ENCODE measurements at places on chromosomes 13 and 19.

GRCh38 chr13:97112446-97113152 lies 109.5 kb upstream of the MBNL2 start:
- DNase-seq, result no peak

DNA sequence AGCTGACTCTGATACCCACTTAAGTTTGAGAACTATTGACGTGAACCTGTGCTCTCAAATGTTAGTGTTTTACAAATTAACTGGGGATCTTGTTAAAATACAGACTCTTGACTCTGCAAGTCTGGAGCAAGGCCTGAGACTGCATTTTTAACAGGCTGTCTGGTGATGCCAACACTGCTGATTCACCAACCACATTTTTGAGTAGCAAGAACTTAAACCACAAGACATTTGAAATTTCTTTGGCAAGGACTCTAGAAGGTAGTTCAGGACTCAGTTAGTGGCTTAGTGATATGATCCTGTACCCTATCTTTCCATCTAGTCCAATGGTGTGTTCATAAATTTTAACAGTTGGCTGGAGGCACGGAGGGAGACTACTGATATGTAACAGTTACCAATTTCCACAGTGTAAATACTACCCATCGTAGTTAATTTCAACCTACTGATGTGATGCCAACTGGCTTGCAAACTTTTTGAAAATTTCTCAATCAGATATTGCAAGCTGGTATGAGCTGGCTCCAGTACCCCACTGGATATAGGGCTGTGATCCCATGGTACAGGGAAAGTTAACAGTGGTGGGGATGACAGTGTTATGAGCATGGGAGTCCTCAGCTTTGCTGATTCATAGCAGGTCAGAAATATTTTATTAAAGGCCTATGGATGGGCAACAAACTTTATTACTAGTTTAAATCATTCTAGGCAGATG lies 255.1 kb downstream of the TBC1D4 start:
- no peak for DNase-seq

DNA sequence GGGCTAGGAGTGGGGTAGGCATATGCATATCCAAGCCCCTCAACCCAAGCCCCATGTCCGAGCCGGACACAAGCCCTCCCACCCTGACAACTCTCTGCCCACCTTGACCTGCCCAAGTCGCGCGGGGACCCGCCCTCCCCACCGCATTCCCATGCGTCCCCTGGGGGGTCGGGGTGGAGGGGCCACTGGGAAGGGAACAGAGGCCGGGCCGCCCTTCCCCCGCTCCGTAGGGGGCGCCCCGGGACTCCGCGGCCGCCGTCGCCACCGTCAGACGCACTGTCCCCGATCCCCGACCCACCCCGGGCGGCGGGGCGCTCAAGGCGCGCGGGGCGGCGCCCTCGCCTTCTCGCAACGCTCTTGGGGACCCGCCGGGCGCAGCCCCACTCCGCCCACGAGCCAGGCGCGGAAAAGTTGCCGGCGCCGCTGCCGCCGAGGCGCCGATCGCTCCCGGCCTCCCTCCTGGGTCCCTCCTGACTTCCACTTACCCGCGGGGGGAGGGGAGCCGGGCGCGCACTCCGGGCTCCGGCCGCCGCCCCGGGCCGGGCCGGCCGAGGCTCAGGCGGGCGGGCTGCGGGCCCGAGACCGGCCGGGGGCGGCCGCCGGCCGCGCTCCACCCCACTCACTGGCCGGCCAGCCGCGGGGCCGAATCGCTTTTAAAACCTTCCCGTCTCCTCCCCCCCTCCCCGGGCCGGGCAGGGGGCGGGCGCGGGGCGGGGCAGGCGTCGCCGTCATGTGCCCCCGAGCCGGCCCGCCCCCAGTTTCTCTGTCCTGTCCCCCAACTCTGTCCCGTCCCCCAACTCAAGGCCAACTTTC lies 34.4 kb upstream of the NANOS3 start:
- peak; percentile 75 for DNase-seq

DNA sequence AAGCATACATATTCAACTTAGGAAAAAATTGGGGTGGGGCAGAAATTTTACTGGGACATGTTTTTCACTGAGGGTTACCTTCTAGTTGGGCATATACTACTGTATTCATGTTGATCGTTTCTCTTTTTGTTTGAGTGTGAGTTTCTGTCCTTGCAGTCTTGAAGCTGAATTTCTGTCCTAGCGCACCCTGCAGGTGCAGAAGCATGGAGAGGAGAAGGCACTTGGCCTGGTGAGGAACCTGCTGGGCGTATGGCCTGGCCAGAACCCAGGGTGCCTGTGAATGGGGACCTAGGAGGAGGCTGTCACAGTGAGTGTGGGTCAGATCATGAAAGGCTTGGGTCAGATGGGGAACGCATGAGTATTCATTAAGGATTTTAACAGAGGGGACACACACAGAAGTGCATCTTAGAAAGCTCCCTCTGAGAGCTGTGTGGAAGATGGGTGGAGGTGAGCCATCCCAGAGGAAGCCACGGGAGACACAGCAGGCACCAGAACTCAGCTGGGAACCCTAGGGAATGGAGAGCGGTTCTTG lies 36.8 kb downstream of the SERP2 start:
- DNase-seq, result no peak

- no peak for DNase-seq
These were observed 9.9 kb downstream of the GRIK5 start for GRCh38 chr19:42060117-42060516.

- no peak for DNase-seq
These were observed 7.7 kb downstream of the KASH5 start for GRCh38 chr19:49395581-49396407.

DNA sequence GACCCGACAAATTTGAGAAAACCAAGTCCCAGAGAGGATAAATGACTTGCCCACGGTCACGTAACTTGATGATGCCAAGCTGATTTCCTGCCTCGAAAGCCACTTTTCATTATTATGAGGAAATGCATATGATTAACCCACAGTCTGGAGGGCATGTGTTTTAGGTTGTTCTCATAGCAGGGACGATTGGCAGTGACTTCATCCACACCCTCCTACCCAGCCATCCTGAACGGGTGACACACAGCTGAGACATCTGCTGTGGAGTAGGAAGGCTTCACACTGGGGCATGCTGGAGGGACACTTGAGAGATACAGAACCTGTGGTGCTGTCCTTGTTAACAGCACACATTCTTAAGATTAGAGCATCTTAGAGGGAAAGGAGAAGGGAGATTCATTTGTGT lies 65.4 kb upstream of the WDFY2 start:
- DNase-seq, result no peak

DNA sequence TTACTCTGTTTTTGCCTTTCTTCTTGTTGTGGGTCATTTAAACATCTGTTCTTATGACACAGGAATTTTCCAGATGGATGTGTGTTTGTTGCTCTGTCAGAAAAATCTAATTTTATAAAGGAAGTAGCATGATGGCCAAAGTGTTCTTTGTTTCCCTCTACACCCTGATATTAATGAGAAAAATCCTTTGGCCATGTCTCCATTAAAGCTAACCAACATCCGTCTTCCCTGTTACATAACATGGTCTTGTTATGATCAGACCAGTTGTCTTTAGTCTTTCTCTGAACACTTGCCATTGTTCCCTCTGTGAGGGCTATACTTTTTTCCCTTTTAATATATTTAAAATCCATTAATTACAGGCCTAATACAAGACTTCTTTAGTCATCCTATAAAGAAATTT lies 142.2 kb upstream of the SPRY2 start:
- DNase-seq, result no peak

DNA sequence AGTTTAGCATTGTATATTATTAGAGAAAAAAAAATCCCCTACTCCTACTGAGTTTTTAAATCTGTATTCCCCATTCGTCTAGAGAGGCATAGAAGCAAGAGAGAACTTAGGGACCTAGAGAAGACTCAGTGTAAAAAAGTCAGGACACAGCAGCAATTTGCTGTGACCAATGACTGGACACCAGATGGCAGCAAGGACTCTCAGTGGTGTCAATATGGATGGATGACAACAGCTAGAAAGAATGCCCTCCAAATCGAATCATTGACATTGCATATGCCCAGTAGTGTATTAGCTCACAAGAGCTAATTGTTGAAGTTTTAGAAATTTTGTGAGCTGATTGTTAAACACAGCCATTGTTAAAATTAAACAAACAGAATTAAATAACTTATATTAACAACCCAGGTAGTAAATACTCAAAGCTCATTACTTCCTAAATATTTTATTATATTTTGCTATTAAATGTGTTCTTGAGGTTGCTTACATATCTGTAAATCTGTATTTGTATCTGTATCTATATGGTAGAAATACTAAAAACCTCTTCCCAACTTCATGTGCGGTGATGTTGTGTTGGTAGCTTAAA lies 43.9 kb downstream of the SIAH3 start:
- DNase-seq, result peak; percentile 2

DNA sequence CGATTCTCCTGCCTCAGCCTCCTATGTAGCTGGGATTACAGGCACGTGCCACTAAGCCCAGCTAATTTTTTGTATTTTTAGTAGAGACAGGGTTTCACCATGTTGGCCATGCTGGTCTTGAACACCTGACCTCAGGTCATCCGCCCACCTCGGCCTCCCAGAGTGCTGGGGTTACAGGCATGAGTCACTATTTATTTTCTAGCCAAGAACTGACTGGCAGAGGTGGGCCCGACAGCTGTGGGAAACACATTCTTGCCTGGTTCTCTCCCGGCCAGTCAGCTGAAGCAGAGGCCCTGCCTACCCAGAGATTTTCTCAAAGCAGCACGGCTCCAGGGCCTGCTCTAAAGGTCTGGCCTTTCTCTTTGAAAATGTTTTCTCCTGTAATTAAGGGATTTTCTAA lies 108.0 kb downstream of the KCTD15 start:
- no peak for DNase-seq

DNA sequence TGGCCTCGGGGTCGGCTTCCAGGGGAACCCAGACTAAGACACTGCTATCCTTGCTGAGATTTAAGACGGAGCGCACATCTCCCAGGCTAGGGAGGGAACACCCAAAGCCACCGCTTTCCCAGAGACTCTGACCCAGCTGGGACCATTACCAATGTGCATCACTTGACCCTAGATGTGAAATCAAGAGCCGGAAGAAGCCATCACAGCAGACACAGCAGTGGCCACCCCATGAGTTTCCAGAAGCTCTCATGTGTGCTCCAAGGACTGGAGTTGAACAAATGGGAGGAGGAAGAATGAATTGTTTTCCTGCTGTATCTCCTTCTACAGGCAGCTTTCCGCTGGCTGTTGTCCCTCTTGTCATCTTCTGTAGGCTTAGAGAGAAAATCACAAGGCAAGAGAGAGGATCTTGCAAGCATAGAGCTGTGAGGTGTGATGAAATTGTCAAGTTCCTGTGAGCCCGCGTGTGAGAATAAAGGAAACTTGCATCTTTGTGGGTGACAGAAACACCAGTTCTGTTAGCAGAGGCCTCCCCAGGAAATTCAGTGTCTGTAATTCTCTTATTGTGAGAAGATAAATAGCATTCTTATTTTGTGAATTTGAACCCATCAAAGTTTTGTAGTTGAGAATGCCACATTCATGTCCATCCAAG lies 711.8 kb downstream of the UQCRFS1 start:
- DNase-seq, result no peak

GRCh38 chr19:38046254-38047048 lies 139.4 kb downstream of the SIPA1L3 start:
- no peak for DNase-seq

DNA sequence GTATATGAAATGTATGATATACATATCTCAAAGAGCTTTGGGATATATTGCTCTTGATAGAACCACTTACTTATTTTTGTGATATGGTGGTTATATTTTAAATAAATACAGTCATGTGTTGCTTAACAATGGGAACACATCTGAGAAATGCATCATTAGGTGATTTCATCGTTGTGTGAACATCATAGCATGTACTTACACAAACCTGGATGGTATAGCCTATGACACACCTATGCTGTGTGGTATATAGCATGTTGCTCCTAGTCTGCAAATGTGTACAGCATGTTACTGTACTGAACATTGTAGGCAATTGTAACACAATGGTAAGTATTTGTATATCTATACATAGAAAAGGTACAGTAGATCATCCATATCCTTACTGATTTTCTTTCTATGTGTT lies 7.7 kb downstream of the RB1 start:
- no peak for DNase-seq

DNA sequence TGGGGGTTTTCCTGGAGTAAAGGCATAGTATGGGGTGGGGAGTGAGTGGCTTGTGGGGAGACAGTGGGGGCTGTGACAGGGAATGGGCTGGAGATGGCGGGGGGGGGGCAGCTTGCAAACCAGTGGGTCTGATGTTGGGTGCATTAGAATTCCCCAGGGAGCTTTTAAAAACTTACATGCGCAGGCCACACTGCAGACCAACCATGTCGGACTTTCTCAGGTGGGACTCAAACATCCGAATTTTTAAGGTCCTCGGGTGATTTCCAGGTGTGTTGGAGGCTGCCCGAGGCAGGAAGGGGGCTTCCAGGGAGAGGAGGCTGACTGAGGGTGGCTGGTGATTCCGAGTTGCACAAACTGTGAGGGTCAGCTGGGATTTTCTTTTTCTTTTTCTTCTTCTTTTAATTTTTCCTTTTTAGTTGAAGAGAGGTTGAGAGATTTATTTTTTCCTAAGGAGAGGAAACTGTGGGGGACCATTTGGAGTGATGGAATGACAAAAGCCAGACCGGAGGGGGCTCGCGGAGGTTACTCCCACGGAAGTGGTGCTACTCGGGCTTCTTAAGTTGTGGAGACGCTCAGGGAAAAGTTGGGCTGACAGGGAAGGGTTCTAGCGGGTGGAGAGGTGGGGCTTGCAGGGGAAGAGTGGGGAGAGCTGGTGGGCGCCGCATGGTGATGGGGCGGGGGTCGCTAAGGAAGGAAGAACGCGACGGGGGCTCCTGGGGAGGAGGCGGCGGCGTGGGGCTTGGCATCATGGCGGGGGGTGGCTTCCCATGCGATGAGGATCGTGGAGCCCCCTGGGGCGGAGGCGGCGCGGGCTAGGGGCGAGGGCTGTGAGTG lies 997 bp upstream of the CACNG8 start:
- DNase-seq, result no peak

- DNase-seq, result no peak
These were observed 100.3 kb upstream of the WASF3 start for GRCh38 chr13:26457212-26457611.

GRCh38 chr13:62320129-62321108 lies 904.8 kb upstream of the PCDH20 start:
- no peak for DNase-seq

DNA sequence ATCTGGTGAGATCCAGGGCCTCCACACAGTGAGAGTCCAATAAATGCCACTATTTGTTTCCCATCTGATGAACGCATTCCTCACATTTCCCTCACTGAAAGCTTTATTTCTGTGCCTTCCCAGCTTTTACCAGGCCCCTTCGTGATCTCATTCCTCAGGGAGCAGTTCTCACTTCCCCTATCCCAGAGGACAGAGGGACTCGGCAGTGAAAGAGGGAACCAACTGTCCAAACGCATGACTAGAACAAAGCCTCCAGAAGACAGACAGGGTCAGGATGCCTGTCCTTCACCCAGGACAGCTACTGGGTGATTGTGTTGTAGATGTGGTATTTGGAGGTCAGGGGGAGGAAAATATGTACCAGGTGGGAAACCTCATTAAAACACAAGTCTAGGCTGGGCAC lies 2.0 kb upstream of the ZBTB45 start:
- DNase-seq, result no peak

DNA sequence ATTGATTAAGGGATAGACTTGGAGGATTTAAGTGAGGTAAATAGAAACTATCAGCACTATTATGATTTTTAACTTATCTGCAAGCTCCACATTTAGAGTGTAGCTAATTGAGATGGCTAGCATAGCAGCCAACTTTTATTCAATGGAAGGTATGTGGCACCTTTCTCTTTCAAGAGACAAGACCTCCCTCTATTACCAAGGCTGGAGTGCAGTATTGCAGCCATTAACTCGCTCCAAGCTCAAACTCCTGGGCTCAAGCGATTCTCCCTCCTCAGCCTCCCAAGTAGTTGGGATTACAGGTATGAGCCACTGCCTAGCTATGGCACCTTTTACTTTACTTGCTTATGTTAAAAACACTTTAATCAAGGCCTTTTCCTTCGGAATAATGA lies 8.2 kb downstream of the TPT1 start:
- DNase-seq, result no peak

All from activated naive CD8-positive, alpha-beta T cell treated with anti-CD3 and anti-CD28 coated beads for 36 hours (primary cell).